ENCODE measurements at places on chromosomes 5 and 9.

DNA sequence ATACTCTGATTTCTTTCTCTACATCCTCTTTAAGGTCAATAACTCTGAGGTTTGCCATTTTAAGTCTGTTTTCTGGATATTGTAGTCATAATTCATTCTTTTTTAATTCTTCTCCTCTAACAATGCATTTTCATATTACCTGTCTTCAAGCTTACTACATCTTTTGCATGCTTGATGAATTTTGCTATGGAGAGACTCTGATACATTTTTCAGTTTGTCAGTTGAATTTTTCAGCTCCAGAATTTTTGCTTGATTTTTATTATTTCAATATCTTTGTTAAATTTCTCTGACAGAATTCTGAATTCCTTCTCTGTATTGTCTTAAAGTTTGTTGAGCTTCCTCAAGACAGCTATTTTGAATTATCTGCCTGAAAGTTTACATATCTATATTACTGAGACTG, 159.8 kb upstream of the ST8SIA4 start:
- no peak for DNase-seq

- DNase-seq: no peak
Observed at GRCh38 chr5:54415896-54416601, 39.5 kb upstream of the HSPB3 start.

DNA sequence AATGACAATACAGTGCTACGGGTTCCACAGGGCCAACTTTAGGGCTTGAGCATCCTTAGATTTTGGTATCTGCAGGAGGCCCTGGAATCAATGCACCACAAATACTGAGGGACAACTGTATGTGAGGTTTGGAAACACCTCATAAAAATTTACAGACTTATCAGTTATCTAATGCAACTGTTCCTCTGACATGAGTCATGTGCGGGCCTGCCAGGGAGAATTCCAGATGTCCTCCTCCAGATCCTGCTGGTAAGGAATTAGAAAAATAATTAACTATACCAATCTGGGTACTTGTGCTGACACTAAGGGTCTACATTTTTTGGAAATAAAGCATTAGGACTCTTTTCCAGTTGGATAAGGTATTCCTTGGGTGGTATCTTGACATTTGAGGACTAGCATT, 333.3 kb downstream of the ARRDC3 start:
- no peak for DNase-seq

DNA sequence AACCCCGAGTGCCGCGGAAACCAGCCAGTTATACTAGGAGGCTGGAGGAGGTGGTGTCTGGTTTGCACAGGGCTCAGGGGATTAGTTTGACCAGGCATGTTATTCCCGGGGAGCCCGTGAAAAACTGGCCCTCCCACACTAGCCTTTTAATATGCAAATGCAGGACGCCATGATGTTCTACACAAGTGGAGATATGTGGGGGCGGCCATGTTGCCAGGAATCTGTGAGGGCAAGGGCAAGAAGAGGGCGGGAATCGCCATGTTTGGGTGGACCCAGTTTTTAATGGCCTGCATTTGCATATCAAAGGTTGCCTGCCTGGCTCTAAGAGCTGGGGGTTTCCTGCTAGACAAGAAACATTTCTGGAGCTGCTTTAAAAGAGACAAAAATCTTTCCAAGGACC, 940.7 kb downstream of the CDH18 start:
- no peak for DNase-seq

DNA sequence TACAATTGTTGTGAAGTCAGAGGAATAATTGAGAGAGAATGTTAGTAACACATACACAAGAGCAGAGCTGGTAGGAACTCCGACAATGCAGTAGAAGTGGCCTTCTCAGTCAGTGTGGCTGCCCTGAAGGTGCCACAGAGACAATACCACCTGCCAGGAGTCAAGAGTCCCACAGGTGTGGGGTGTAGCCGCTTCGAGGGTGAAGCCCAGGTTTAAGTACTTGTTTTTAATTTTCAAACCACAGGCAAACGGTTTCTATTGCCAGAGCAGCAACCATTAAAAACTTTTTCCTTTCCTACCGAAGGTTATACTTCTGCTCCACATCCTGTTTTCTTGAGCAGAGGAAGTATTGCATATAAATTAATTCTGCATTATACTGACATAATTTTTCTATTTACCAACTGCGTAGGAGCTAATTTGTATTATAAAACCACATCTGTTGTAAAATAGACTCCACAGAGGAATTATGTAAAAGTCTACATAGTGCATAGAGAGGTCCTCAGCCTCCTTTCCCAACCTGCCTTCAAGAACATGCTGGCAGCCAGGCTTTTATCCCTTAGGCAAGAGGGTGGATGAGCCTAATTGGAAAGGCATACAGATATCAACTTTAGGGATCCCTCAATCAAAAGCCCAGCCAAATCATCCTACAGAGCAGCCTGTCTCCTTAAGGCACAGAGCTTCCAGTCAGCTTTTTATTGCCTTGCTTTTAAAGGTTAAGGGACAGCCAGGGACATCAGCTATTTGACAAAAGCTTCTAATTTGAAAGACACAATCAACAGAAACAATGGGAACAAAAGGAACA, 12.9 kb upstream of the ACTBL2 start:
- no peak for DNase-seq

GRCh38 chr5:156634301-156634700, 215.8 kb upstream of the PPP1R2B start:
- DNase-seq: no peak

DNA sequence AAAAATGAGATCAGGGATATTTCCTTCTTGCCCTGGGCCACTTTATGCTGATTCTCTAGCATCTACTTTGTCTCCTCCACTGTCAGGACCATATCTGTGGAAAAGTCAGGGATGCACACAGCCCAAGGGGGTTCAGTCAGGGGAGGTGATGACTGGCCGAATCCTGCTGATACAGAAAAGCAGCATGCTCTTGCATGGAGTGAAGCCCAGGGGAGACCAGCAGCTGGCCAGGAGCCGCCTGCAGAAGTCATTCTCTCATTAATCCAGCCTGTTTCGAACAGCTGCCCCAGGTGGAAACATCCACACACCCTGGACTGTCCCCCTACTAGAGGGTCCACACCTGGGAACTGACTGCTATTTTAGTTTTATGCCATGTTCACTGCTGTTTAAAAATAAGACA, 177.1 kb downstream of the ATP10B start:
- DNase-seq: no peak

GRCh38 chr5:53130266-53130665, 20.7 kb upstream of the MOCS2 start:
- DNase-seq: no peak

DNA sequence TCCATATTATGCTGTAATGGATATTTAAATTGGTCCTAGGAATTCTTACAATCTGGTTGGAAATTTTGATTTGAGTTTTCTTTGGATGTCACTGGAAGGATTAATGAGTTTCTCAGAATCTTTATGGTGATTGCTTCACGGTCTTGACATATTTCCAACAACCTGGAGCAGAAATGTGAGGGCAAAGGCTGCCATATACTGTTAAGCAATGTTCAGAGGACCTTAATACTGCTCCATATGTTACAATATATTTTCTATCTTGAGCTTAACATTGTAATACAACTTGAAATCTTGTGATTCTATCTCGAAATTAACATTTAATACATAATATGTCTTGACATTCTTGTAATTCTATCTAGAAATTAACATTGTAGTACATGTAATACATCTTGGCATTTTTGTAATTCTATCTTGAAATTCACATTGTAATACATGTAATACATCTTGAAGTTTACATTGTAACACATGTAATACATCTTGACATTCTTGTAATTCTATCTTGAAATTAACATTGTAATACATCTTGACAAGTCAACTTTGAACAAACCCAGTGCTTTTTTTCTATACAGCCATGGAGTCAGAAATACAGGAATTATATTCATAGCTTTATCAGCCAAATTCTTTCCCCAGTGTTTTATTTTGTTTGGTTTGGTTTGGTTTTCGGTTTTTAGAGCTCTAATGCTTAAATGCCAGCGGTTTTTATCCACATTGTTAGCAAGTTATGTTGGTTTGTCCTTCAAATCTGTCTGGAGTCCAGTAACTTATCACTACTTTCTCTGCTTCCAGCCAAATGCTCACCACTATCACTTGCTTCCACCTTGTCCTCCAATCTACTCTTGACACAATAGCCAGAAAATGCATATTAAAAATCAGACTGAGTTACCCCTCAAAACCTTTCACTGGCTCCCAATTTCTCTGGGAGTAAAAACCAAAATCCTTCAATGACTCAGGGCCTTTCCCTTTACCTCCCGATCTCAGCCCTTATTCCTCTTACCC, 3.0 kb upstream of the TUT7 start:
- no peak for DNase-seq

- no peak for DNase-seq
Observed at GRCh38 chr5:98961665-98962344, 33.0 kb upstream of the CHD1 start.

GRCh38 chr5:146025114-146025680, 80.2 kb downstream of the PLAC8L1 start:
- DNase-seq: no peak

DNA sequence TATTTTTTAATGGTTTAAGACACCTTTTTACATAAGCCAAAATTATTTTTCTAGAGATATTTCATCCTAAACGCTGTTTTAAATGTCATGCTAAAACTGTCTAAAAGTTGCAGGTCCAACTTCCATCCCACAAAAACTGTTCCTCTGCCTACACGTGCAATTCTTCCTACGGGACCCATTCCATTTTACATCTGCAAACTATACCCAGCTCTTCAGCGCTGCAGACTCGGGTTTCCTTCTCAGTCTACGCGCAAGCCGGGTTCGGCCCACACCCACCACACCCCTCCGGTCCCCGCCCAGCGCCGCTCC, 8.7 kb downstream of the RANBP6 start:
- DNase-seq: no peak

GRCh38 chr5:24623031-24623430, 21.7 kb downstream of the CDH10 start:
- no peak for DNase-seq

GRCh38 chr9:107237873-107238272, 45.2 kb upstream of the RAD23B start:
- DNase-seq: no peak

- DNase-seq: no peak
Observed at GRCh38 chr5:127583866-127584265, 65.0 kb upstream of the CTXN3 start.

GRCh38 chr9:129383561-129384490, 205.8 kb upstream of the IER5L start:
- peak; percentile 45 for DNase-seq

DNA sequence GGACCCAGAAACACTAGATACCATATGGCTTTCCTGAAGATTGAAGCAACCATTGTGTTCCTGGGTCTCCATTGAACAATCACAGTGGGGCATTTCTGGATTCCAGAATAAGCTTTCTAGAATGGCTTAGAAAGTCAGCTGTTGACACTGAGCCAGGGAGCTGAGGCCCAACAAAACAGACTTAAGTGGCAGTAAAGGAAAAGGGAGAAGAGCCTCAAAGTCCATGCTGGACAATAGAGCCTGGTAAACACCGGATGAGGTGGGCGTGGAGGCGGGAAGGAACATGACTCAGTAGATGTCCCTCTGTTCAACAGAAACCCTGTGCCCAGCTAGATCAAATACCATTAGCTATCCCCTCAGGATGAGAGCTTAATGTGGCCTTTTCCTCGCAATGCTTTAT, 14.8 kb downstream of the SPARC start:
- no peak for DNase-seq

DNA sequence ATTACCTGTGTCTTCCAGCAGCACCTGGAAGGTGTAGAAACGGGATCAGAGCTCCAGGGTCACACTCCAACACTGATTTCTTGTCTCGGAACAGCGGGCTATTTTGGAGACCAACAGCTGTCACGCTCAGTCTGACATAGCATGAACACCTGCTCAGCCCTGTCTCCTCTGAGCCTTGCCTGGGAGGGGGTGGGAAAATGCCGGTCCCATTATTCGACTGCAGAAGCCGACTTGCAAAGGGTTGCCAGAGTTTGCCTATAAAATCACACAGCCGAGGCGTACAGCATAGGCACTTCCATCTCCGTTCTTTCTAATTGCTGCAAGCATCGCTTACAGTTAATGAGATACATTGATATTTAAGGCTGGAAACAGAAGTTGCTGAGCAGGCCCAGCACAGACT, 300.8 kb upstream of the MSX2 start:
- no peak for DNase-seq

DNA sequence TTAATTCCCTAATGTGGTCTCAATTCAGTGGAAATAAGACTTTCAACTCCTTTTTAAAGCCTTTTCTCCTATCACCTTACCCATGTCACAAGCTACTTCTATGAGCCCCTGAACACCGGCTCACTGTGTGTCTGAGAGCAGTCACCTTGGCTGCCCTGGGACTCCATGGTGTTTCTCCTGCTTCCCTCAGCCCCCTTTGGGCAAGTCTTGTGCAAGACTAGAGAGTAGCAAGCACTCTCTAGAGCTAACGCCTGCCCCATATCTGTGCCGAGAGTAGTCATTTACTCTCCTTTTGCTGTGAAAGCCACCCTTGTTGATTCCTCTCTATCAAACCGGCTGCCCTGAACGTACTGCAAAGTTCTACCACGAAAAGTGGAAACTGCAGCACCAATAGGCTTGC, 77.9 kb upstream of the DAB2 start:
- no peak for DNase-seq

DNA sequence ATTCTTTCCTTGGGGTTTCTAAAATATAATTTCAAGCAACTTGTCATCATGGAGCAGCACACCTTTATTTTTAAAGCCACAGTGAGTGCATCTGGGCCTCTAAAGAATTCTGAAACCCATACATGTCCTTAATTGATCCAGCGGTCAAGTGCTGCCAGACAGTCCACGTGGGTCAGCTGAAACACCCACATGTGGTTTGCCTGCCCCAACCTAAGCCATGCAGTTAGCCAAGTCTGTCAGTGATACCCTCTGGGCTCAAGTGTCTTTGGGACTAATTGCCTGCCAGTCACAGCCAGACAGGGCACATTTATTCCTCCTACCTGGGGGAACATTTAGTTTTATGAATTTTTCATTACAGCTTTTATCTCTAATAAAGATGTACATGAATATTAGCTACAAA, 291.4 kb upstream of the SLC30A5 start:
- DNase-seq: no peak

- DNase-seq: no peak
Observed at GRCh38 chr9:714675-715074, 126.8 kb upstream of the DMRT1 start.

DNA sequence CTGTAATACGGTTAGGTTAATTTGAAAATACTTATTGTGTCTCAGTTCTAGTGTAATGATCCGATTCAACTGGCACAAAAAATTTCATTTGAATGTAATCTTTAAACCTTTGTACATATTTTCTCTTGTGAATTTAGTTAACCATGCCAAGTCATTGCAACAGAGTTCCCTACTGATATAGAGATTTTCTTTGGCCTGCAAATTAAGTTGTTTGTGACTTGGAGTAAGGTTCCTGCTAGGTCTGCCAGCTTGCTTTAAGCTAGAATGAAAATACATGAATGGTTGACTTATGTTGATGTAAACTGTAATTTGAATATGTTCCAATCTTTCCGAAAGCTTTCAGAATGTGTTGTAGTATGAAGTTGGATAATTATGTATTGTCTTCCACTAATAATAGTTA, 1004.1 kb upstream of the EDIL3 start:
- DNase-seq: no peak

DNA sequence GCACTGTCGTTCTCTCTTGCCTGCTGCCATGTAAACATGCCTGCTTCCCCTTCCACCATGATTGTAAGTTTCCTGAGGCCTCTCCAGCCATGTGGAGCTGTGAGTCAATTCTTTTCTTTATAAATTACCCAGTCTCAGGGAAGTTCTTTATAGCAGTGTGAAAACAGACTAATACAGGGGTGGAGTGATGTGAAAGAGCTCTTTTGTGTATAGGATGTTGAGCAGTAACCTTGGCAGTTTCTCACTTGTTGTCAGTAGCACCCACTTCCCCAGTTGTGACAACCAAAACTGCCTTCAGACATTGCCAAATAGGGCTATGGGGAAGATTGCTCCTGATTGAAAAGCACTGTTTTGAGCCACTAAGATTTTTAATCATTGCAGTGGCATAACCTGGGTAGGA, 552.2 kb upstream of the ZNF462 start:
- no peak for DNase-seq

All from occipital lobe (tissue), 3 donors.